ENCODE measurements at places on chromosomes 7 and 10.

- no peak for DNase-seq
These were observed 4.7 kb downstream of the BAZ1B start for GRCh38 chr7:73517241-73517995.

DNA sequence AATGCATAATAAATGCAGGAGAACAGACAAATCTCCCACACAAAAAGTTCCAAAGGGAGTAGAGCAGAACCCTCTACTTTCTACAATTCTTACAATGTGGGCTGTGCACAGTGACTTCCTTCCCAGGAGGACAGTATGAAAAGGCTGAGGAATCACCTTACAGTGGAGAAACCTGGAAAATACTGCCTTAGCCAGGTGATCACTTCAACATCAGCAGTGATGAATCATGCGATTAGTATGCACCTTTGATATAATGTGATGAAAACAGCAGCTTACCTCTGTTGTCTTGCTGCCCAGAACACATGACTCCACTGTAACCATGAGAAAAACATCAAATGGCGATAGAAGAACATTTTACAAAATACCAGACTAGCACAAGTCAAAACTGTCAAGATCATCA lies 329.7 kb upstream of the POM121L12 start:
- no peak for DNase-seq

DNA sequence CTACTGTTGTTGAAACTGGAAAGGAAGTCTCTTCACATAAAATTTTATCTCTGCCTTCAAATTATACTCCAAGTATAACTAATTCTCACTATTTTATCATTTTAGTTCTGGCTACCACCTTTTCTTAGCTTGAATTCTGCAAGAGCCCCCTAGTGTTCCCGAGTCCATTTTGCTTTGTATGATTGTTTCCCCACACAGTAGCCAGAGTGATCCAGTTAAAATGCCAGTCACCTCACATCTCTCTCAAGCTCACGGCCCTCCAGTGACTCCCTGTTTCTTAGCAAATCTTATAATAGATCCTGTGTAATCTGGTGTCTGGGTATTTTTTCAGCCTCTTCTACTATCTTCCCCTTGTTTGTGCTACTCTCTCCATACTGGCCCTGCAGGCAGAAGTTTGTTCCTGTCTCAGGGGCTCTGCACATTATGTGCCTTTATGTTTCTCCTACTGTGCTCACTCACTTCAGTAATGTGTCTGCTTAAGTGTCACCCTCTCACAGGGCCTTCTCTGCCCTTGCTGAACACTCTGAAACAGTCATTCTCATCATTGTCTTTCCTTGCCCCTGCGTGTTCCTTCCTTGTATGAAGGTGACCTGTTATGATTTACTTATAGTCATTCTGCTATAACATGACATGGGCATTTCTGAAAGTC lies 8.9 kb downstream of the WAC start:
- DNase-seq, result no peak

GRCh38 chr10:123451618-123452245 lies 214.4 kb upstream of the GPR26 start:
- DNase-seq, result no peak

GRCh38 chr7:122846591-122846990 lies 39.7 kb downstream of the CADPS2 start:
- DNase-seq, result no peak

DNA sequence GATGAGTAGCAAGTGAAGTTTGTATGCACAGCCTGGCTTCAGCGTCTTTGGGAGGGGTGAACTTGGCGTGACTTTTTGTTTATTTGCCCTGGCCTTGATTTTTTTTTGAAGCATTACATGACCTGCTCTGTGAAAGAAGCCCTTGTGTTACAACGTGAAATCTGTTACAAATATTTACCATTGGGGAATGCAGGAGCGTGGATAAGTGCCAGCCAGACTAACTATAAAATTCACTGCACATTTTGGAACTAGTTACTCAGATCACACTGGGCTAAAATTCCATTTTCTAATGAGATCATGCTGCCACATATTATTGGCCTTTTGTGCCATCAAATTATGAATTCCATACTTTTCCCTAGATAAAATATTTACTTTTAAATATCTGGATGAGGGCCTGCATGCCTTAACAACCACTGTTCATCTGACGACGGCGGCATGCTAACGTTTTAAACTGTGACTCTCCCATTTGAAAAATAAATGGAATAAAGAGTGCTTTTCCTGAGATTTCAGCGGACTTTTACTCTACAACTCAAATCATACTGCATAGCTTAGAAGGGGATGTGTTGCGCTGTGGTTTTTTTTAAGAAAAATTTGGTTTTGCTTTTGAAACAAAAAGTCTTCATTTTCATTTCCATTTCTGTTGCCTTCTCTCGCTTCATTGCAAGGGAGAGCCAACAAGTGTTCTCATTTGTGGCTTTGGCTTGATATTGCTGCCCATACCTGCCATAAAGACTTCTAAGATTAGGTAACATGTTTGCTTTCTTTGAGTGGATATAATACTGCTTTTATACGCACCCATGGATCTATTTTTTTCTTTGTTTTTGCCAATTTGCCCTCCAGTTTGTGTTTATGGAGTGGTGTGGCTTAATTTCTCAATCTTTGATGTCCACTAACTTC lies 352.2 kb downstream of the TFEC start:
- DNase-seq, result peak; percentile 12

DNA sequence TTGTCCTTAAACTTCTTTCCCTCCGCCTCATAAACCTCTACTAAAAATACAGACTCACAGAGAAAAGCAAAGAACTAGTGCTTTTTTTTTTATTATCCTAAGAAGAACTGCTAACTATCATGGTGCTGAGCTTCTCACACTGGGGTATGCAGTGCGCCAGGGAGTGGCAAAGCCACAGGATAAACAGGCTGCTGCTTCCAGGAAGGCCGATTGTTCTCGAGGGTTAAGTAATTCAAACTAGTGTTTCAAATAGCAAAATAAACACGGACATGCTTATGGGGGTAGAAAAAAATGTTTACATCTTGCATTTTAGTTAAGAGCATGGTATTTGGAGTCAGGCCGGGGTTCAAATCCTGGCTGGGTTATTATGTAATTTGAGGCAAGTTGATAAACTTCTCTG lies 157.0 kb downstream of the TAX1BP1 start:
- DNase-seq, result no peak

- peak; percentile 48 for DNase-seq
These were observed 67.4 kb upstream of the ZNF438 start for GRCh38 chr10:31099094-31099493.

- DNase-seq, result peak; percentile 9
These were observed 3.5 kb downstream of the APBB1IP start for GRCh38 chr10:26441491-26442214.
